ENCODE measurements at places on chromosomes 11 and 22.
A peak's percentile ranks its signal among the peaks of the same experiment; 100 is the strongest.

DNA sequence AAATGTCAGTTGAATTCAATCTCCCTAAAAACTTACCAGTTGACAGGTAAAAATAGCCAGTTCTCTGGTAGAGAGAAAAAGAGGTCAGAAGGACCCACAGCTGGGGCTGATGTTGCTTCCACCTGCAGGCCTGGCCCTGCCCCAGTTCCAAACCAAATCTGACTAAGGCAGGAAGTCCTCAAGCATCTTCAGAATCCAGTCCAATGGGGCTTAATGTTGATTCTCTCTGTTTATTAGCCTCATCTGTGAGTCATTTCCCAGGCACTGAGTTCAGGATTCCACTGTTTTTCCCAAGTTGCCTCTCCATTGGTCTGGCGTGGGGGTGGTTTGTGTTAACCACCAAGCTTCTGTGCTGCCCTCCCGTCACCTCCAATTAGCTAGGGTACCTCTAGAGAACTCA lies 601.8 kb downstream of the INSC start:
- no peak for DNase-seq

DNA sequence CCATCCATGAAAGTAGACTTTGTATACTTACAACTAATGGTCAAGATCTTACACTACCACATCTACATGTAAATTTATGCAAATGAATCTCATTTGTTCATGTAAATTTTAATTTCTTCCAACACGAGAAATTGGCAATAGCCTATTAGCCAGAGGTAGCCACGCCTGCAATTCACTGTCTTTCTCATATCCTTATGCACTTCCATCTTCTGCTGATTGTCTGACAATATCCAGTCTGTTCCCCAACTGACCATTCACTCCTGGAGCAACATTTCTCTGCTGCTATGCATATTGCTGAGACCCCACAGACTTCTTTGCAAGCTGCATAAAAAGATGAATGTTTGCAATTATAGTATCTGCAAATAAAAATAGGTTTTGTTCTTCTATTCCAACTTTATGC lies 2.5 kb downstream of the NNMT start:
- DNase-seq = no peak

DNA sequence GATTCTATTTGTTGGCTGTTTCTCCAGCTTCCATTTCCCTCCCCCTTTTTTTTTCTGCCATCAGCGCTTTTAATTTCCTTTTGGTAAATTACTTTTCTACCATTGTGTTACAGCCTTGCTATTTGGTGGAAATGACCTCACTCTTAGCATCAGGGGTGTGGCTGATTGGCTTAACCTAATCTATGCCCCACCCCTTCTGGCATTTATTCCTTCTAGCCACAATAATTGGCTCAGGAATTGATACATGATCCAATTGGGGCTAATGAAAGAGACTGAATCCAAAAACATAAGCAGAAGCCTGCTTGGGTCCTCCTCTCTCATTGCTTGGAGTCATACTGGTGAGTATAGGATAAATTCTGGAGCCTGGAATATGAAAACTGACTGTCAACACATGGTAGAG lies 402.4 kb upstream of the LRRC4C start:
- no peak for DNase-seq

- no peak for DNase-seq
Measured at GRCh38 chr11:66313321-66314185, 3.3 kb downstream of the CD248 start.

DNA sequence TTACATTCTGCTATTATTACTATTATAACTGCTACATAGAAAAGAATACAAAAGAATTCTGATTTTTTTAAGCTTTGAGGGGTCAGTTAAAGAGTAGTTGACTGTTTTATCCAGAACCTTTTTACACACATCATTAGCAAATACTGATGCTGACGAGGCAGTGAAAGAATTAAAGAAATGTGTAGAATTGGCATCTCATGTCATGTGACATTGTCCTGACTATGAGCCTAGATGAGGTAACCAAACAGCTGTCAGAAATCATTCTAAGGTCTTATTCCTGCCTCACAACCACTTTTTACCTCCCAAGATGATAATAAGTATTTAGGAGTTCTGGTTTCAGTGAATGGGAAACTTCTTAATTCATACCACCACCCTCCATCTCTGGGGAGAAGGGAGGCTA lies 121.0 kb downstream of the SLC1A2 start:
- no peak for DNase-seq

- DNase-seq = no peak
Measured at GRCh38 chr11:134733646-134734045, 321.6 kb upstream of the B3GAT1 start.

- no peak for DNase-seq
Measured at GRCh38 chr22:44088976-44089570, 65.0 kb downstream of the PARVB start.

DNA sequence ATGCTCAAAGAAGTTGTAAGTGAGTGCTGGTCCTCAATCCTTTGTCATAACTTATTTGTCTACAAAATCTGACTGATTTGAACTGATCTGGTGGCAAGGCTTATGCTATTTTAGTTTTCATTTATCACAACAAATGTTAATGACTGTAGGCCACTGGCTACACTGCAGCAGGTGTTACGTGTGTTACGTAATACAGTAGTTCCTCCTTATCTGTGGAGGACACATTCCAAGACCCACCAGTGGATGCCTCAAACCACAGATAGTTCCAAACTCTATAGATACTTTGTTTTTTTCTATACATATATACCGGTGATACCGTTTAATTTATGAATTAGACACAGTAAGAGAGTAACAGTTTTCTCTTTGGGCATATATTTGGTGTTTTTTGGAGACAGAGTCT lies 7.0 kb downstream of the MADD start:
- no peak for DNase-seq

- DNase-seq = no peak
Measured at GRCh38 chr11:120571476-120571875, 59.9 kb downstream of the GRIK4 start.

GRCh38 chr11:29184939-29185890 lies 831.6 kb downstream of the KCNA4 start:
- no peak for DNase-seq

- DNase-seq = no peak
Measured at GRCh38 chr22:17192186-17192585, 27.0 kb downstream of the ADA2 start.

DNA sequence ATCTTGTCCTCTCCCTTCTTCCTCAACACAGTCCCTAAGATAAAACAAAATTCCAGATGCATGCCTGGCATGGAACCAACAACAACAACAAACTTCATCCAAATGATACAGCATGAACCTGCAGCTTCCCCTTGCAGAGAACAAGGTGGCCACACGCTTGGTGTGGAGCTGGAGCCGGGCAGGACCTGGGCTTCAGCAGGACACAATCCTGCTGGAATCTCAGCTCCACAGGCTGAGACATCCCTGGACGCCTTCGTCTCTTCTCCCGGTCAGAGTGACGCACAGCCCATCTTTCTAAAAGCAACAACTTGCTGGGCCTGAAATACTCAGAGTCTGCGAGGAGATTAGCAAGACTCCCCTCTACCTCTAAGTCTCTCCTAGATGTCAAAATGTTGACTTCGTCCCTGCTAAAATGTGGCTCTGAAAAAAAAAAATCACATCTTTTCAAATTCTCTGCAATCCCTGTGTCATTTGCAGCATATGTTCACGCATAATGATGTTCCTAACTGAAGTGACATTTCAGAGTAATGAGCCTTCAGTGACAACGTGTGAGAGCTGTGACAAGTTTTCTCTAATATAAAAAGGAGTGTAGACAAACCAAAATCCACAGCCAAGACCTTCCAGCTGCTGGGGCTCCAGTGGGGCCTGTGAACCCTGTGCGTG lies 1232.3 kb downstream of the TBC1D22A start:
- DNase-seq = no peak

DNA sequence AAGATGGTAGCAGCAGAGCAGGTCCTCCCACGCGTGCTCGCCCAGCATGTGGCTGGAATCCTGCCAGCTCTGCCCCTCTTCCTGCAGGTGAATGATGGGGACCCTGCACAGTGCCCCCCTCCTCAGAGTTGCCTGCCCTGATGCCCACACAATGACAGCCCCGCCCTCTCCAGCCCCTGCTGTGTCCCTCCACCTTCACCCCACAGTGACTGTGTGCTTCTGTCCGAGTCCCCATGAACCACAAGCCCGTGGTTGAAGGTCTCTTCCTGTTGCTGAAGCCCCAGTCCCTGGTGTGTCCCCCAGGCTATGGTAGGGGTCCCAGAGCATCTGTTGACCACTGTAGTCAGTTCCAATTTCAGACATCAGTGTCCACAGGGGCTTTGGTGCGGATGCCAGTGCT lies 71.0 kb downstream of the BRD1 start:
- no peak for DNase-seq

DNA sequence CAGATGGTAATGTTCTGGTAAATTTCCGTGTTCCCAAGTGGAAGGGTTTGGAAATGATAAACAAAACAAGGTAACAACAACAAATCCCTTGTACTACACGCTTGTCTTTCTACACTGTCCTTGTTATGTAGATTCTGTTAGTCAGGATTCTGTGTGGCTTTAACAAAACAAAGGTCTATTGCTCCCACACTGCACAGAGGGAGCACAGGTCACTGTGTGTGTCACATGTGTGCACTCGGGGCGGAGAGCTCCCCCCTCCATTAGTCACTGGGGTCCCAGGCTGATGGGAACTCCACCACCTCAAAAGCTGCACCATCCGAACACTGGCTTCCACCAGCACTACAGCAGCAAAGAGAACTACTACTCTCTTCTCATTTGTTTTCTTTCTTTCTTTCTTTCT lies 227.9 kb downstream of the NTM start:
- DNase-seq = no peak

DNA sequence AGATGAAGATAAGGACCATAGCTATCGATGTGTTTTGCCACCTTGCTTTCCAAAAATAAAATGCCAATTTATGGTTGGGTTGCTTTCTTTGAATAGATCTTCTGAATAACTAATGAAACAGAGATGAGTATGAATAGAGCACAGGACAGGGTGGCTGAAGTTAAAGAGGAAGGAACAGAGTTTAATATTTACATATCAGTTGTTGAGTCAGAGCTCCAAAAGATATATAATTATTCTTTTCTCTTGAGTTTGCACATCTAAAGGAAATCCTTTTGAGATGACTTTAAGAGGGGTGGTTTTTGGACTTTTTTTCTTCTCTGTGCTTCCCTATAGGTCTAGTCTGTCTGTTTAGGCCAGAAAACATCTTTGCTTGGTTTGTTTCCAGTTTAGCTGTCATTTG lies 115.2 kb downstream of the DDX10 start:
- no peak for DNase-seq

GRCh38 chr11:57301711-57302423 lies 22.9 kb downstream of the TNKS1BP1 start:
- no peak for DNase-seq

- no peak for DNase-seq
Measured at GRCh38 chr22:48740086-48740730, 1087.5 kb downstream of the BRD1 start.

- no peak for DNase-seq
Measured at GRCh38 chr22:30511109-30511508, 5.6 kb upstream of the SEC14L4 start.

DNA sequence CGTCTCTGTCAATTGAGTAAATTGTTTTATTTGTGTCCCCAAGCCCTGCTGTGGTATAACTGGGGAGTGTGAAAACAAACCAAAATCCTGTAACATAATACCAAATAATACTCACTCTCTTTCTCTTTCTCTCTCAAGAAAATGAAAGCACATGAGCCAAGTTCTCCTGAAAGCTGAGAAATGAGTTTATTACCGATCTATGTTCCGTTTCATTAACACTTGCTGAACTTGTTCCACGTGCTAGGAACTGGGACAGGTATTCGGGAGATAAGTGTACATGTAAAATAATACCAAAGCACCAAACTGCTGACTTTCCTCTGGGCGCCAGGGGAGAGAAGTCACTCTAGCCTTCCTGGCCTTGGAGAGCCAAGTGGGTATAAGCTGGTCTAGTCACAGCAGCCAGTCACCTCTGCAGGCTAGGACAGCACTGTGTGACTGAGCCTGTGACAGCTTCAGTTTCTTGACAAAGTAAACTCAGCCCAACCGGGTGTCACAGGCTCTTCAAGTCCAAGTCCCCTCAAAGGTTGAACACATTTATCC lies 23.1 kb downstream of the CD6 start:
- DNase-seq = no peak

DNA sequence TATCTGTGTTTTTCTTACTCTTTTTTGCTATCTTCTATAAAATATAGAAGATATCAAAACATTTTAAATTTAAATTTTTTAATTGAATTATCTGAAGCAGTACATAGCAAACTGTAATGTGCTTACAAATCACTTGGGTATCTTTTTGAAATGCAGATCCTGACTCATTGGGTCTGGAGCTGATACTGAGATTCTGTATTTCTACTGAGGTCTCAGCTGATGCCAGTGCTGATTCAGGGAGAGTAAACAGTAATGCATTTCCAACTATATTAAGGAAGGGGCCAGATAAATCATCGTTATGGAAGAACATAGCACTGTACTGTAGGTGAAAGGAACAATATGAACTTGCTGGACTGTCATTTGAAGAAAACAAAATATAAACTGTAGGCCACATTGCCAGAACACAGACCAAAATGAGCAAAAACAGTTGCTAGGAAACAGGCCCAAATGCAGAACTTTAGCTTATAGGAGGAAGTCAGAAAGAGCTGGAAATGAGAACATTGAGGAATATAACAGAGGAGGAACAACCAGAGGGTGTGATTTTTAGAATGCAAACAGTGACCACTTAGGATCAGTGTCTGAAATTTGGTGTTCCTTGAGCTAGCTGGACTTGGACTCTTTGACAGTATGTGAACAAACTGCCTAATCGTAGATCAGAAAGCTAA lies 3.3 kb downstream of the ARL14EP start:
- peak; percentile 19 for DNase-seq

GRCh38 chr22:23121424-23121823 lies 20.4 kb downstream of the RSPH14 start:
- no peak for DNase-seq

DNA sequence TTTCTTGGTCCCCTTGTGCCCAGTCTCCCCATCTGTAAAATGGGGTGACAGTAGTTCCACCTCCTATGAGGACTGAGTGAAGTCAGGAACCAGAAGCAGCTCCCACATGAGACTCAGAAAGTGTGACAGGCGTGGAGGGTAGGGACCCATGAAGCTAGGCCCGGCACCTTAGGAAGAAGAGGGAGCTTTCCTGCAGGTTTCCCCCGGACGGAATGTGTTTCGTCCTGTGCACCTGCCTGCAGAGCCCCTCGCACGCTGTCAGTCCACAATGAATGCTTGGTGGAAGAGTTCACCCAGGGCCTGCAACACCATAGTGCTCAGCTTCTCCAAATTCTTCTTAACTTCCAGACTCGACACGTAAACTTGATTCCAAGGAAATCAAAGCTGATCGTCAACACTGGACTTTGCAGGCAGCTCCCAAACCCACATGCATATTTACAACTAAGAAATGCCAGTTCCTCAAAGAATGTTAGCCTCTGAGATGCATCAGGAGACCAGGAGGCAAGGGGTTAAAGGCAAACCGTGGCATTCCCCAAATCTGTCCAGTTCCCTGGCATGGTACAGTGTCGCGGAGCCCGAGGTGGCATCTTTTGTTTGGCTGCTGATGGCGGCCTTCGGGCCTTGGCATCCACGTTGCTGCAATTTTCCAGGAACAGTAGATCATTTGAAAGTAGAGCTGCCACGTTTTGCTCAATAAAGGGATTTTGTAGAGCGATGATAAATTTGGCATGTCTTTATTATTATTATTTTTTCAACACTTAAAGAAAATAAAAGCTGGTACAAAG lies 15.4 kb downstream of the LRP5 start:
- no peak for DNase-seq

- no peak for DNase-seq
Measured at GRCh38 chr11:122139595-122139866, 23.5 kb upstream of the BLID start.

All from CD4-positive, alpha-beta T cell treated with Interleukin-4 for 4 hours (primary cell).